ENCODE measurements at places on chromosomes 13 and 19. TPM values are rescaled to one million over a fixed set of nuclear protein-coding genes. Genes with fewer than 3 reads are reported as not detected.
A peak's percentile ranks its signal among the peaks of the same experiment; 100 is the strongest.

DNA sequence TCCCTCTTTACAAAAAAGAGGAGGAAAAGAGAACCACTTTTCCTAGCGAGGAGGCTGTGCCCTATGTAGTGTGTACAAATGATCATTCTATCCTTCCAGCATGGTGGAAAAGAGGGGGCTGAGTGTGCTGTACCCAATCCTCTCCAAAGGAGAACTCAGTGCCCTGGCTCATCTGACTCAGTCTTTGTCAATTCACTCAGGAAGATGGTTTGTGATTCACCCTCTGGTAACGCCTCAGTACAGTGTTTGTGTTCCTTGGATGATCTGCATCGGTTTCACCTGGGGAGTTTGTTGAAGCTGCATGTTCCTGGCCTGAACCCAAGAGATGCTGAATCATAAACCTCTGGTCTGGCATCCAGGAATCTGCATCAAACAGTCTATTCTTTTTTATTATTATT is 18.3 kb upstream of the ENOX1 start:
- DNase-seq: no peak

DNA sequence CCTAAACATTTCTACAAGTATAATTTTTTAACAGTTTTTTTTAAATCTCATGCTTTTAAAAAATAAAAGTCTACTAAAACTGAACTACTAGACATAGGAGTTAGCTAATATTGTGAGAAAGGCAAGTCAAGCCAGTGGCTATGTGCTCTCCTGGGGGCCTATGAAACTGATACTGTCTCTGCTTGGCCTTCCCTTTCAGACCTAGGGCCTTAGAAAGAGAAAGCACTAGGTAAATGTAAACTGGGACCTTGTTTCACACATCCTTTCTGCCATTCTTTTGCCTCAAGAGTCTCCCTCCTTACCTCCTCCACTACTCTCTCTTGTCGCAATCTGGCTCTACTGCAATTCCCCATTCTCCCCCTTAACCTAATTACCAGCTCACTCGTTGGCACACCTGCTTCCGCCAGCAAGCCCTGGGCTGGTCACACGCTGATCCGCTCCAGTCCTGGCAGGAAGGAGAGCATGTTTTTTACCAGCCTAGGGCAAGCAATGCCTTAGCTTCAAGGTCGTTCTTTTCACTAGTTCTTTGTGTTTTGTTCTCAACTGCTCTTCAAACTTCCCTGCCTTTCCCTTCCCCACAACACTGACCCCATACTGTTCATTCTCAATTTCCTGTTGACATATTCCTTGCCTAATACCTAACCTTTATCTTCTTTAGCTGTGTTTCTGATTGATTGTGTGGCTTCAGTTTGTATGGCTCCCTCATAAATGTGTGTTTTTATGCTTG is 23.1 kb downstream of the TBC1D4 start:
- peak; percentile 65 for DNase-seq

- no peak for DNase-seq
Observed at GRCh38 chr13:108917581-108917980, 288.2 kb downstream of the MYO16 start.

DNA sequence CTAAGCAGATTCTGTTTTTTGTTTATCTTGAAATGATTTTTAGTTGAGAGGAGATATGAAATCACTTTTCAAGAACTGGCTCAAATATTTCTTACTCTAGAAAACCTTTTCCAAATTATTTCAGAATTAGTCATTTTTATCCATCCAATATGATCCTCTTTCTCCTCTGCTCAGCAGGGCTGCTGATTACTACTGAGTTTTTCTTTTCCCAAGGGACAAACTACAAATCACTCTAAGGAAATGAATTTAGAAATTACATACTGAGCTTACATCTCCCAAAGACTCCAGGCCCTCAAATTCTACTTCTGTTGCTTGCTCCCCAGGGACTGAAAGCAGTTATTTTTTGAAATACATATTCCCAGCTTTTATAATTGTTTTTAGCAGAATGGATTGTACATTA is 87.4 kb upstream of the UFM1 start:
- no peak for DNase-seq

DNA sequence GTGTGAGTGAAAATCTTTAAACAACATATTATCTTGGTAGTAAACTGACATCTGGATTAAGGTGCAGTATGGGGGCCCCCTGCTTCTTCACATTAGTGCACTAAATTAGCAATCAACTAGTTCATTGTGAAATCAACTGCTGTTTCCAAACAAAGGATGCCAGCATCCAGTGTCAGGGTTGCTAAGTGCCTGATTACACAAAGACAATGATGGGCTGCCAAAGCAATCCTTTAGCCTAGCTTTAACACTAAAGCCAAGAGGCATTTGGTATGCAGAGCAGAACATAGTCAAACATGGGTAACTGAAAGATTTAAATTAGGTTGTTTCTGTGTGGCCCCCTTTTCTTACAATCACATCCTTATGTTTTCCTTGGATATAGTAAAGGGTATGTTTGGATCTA is 543.1 kb upstream of the SLITRK5 start:
- DNase-seq: no peak

DNA sequence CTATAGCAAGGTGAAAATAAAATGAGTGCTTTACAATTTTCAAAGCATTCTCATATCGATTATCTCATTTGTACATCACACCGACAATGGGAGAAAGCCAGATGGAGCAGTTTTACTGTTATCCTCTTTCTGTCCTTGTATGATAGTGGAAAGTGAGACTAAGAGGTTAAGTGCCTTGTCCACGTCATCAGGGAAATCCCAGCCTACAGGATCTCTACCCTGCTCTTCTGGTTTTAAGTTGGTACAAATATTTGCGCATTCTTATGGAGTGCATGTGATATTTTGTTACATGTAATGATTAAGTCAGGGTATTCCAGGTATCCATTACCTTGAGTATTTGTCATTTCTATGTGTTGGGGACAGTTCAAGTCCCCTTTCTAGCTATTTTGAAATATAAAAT is 12.4 kb upstream of the ENOX1 start:
- DNase-seq: no peak

GRCh38 chr13:24274452-24275021 is 34.8 kb upstream of the C1QTNF9 start:
- no peak for DNase-seq

- DNase-seq: no peak
Observed at GRCh38 chr19:46391296-46392251, 21.8 kb downstream of the CCDC8 start.

Gene ANGPTL8
- not detected for total RNA-seq

Gene ERICH6B
- total RNA-seq: not detected
